ENCODE measurements at places on chromosomes 7 and 10. TPM values are rescaled to one million over a fixed set of nuclear protein-coding genes. Genes with fewer than 3 reads are reported as not detected.

Gene AGBL3
- 6.1 TPM for total RNA-seq

Gene ZNF425
- total RNA-seq: 1.2 TPM

Gene MBL2
- not detected for total RNA-seq

Gene RASA4
- total RNA-seq: 47.1 TPM

Gene FRMD4A
- 64.8 TPM for total RNA-seq

Gene FOXI2
- total RNA-seq: not detected

Gene NME8
- not detected for total RNA-seq

Gene GSTO1
- 133 TPM for total RNA-seq

GRCh38 chr7:139603896-139604295 is 80.4 kb downstream of the CLEC2L start:
- no peaks in the 10 kb centered on the region for H3K27me3 ChIP-seq
- H3K36me3 ChIP-seq: peaks cover 94% of the 10 kb centered on the region
- no peak for DNase-seq
- no peaks in the 10 kb centered on the region for H3K4me1 ChIP-seq
- no peak overlapping the region for H3K4me3 ChIP-seq

DNA sequence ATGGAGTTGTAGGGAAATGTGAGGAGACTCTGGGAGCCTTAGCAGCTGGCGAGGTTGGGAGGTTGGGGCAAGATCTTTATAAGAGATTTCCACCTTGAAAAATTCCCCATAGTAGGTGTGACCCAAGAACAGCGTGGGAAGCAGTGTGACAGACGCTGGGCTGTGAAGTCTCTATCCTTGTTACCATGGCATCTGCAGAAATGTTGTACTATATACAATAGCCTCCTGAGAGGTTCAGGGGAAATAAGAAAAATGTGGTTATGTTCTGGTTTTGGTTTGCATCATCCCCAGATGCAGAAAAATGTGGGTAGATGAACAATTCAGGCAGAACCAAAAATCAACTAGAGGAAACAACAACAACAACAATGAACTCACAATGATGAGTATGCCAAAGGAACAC is 498.6 kb downstream of the SH2D4B start:
- H3K4me3 ChIP-seq: no peak overlapping the region
- H3K36me3 ChIP-seq: no peaks in the 10 kb centered on the region
- DNase-seq: no peak
- no peaks in the 10 kb centered on the region for H3K27me3 ChIP-seq
- H3K27ac ChIP-seq: no peak overlapping the region

DNA sequence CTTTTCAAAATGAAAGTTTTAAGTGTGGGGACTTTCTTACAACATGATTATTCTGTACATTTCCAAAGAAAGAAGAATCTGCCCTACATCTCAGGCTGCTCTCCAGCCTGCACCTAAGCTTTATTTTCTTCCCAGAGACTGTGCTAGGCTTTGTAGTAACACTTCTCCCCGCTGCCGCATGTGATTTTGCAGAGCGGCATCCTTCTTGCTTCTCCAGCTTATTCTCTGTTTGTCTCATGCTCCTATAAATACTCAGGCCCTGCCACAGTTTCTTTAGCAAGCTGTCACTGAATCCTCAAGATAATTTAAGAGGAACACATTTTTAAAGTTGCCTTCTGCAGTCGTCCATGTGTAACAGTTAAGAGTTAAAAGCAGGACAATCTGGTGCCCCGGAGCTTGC is 53.5 kb downstream of the INSYN2A start:
- no peak overlapping the region for H3K4me3 ChIP-seq
- H3K27ac ChIP-seq: no peak overlapping the region
- no peaks in the 10 kb centered on the region for H3K4me1 ChIP-seq
- DNase-seq: no peak
- peaks cover 8% of the 10 kb centered on the region for H3K36me3 ChIP-seq

DNA sequence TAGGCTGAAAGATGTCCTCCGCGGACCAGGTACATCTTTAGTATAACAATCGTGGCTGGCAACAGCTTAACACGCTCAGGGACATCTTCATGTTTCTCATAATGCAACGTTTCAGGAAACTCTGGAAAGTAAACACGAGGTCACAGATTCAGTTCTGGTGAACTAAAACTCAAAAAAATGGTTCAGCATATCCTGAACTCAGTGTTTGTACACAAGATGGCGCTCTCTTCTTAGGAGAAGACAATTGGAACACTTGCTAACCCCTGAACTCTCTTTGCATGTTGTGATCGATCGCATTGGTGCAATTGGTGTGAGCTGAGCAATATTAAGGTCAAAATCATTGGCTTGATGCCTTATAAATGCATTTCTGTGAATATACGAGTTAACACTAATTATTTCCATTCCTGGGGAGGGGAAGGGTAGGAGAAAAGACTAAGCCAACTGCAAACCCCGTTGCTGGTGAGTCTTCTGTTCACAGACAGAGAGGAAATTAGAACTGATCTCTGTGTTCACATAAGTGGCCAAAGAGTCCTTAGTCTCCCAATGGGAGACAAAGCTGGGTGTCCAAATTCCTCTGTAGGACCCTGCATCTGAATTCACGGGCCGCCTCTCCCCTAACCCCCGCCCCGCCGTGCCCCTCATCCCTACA is 52.6 kb upstream of the FAM180A start:
- DNase-seq: no peak
- H3K36me3 ChIP-seq: no peaks in the 10 kb centered on the region
- H3K4me3 ChIP-seq: no peak overlapping the region
- no peak overlapping the region for H3K27ac ChIP-seq

DNA sequence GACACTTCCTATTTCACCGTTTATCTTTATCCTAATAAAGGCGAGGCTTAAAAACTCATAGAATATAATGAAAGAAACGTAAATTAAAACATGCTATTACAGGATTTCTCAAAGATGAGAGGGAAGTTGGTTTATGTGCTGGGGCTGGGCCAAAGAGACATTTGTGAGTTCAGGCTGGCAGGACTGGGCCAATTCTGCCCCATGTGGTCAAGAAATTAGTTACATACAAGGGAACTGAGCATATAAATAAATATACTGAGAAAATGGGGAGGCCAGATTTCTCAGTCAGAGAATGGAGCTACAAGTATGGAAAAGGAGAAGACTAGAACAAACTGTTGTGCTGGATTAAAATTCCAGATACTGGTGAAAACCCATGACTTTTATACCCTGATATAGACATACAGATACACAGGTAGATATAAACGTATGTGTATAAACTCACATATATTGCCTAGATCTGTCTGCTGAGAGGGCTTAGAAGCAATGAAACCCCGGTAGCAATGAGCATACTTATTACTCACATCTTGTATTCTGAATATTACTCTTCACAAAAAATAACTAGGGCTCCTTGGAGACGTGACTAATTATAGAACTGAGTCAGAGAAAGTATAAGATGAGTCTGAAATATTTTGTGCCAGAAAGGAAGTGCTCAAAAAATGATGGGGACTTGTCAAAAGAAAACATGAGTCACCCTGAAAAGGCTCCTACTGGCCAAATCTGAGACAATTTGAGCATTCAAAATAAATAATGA is 155.7 kb upstream of the FGFR2 start:
- H3K27ac ChIP-seq: no peak overlapping the region
- no peaks in the 10 kb centered on the region for H3K27me3 ChIP-seq
- no peak for DNase-seq
- no peak overlapping the region for H3K4me3 ChIP-seq

DNA sequence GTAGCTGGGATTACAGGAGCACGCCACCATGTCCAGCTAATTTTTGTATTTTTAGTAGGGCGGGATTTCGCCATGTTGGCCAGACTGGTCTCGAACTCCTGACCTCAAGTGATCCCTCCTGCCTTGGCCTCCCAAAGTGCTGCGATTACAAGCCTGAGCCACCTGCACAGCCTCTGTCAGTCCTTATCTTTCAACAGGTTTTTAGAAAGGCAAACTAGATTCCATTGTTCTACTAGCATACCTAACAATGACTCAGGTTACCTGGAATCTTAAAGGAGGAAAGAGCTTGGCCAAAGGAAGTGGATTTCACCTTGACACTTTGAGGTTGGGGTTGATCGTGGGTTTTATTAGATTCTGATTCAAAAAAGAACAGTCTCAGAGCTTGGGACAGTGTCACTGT is 3.2 kb downstream of the ABCC2 start:
- H3K27ac ChIP-seq: no peak overlapping the region
- H3K27me3 ChIP-seq: no peaks in the 10 kb centered on the region
- H3K4me1 ChIP-seq: no peaks in the 10 kb centered on the region
- H3K4me3 ChIP-seq: no peak overlapping the region
- H3K36me3 ChIP-seq: no peaks in the 10 kb centered on the region
- no peak for DNase-seq

- H3K36me3 ChIP-seq: peaks cover 49% of the 10 kb centered on the region
- no peak for DNase-seq
- no peaks in the 10 kb centered on the region for H3K27me3 ChIP-seq
These were observed 78.2 kb downstream of the GALNT11 start for GRCh38 chr7:152103691-152104090.

DNA sequence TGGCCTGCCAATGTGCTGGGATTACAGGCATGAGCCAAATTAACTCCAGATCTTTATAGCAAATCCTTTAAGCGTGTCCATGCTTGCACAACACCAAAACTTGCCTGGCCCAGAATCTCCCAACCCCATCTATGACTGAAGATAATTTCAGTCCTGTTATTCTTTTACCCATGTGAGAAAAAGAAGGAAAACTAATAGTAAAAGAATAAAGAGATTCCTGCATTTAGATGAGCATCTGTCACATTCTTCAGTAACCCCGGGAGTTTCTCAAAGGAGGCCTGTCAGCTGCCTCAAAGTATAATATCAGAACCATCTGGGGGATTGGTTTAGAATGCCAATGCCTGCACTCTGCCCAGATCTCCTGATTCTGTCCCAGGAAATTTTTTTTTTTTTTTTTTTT is 158.1 kb upstream of the KMT2E start:
- DNase-seq: no peak
- H3K4me3 ChIP-seq: no peak overlapping the region
- no peak overlapping the region for H3K27ac ChIP-seq
- H3K4me1 ChIP-seq: no peaks in the 10 kb centered on the region

- no peak overlapping the region for H3K27ac ChIP-seq
- DNase-seq: no peak
- no peaks in the 10 kb centered on the region for H3K27me3 ChIP-seq
- no peak overlapping the region for H3K4me3 ChIP-seq
These were observed 42.6 kb upstream of the AMPH start for GRCh38 chr7:38673795-38674194.

DNA sequence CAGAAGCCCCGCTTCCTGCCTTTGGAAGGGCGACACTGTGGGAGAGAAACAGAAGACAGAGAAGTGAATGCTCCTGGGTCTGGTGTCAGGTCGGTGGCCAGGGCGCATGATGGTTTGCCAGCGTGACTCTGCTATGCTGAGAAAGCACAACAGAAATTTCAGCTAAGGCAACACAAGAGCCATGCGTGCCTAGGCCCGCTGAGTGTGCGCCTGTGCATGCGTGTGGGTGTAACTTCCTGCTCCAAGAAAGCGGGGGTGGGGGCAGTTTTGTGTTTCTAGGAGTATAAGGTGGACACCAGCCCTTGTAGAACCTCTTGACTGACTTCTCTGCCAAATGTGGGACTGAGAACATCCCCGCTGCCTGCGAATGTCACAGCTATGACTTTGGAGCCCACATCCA is 6.2 kb downstream of the IGFBP3 start:
- no peak overlapping the region for H3K4me3 ChIP-seq
- no peak overlapping the region for H3K27ac ChIP-seq
- no peak for DNase-seq
- H3K4me1 ChIP-seq: peaks cover 8% of the 10 kb centered on the region
- H3K27me3 ChIP-seq: peaks cover 26% of the 10 kb centered on the region

Data from lower lobe of right lung (tissue), 2 donors.